Hindlimb muscle (tissue), 1 donor: ENCODE measurements at places on chromosomes 6 and 20.

DNA sequence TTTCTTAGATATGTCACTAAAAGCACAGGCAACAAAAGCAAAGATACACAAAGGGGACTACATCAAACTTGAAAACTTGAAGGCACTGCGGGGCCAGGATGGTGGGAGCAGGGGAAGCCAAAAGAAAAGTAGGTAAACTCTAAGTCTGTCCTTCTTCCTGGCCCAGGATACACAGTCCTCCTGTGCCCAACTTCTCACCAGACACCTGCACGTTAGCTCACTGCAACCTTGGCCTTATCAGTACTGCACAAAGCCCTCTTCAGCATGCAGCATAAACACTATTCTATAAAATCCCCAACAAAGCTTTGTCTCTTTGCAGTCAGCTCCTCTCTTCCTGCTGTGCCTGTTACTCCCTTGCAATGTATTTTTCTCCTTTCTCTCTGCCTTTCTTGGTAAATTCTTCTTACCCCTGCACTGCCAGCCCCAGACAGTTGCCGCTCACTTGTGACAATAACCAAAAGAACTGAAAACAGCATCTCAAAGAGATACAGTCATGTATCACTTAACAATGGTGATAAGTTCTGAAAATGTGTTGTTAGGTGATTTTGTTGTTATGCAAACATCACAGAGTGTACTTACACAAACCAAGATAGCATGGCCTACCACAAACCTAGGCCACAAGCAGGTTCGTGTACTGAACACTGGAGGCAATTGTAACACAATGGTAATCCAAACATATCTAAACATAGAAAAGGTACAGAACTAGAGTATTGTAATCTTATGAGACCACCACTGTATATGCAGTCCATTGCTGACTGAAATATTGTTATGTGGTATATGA is 51.2 kb downstream of the NINL start:
- no peak for DNase-seq

- DNase-seq, result no peak
These were observed 69.1 kb downstream of the FOXA2 start for GRCh38 chr20:22515264-22515663.

DNA sequence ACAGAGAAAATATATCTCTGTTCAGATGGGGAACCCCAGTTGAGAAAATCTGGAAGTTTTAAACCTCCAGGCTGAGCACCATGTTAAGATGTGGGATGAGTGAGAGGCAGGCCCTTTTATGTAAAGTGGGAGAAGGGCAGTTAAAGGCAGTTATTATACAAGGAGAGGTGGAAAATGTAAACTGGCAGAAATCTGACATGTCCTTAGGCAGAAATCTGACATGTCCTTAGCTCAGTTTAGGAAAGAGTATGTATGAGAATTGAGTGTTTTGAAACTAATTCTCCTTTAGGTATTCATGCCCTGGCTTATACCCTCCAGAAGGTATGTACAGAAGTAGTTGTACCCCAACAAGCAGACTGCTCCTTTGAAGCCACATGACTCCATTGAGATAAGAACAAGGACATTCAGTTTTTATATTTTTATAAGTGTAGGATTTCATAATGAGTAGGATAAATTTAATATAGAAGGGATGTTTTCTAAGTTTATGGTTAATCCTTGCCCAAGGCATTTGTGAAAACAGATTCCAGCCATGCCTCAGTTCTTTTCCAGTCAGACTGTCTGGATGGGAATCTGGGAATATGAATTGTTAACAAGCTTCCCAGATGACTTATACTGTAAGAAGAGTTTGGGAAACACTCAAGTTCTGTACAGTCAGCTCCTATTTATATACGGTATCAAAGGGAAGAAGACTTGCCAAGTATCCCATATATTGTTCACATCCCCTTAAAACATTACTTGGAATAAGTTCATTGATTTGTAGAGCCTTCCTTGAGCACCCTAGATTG is 87.7 kb downstream of the SCAND1 start:
- no peak for DNase-seq

DNA sequence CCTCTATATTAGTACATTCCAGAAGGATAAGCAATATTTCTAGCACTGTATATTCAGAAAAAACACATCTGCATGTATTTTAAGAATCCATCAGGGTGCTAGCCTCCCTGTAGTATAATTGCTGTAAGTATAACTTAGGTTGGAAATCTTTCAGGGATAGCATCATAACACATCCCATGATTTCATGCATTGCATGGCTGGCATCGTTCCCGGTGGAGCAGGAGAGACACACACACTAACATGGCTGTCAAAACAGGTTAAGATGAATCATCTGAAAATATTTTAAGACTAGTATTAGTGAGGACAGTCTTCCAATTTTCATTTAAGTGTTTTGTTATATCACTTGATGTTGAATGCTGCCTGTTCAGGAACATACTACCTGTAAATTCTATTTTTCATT is 32.1 kb upstream of the CENPW start:
- DNase-seq, result peak; percentile 78

DNA sequence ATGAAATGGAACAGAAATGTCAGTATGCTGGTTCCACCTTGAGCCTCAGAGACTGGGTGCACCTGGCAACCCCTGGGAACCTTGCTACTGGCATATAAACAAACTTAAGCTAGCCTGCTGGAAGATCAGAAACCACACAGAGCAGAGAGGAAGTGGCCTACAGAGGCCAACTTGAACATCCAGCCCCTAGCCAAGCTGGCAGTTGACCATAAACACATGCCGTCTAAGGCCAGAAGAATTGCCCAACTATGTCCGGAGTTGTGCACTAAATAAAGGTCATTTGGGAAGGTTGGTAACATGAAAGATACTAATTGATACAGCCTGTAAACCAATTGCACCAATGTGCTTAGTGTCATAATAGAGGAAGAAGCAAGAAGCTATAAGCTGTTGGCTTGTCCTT is 266.6 kb upstream of the BTBD3 start:
- DNase-seq, result no peak

GRCh38 chr20:18019068-18019467 is 38.6 kb downstream of the OVOL2 start:
- DNase-seq, result no peak

DNA sequence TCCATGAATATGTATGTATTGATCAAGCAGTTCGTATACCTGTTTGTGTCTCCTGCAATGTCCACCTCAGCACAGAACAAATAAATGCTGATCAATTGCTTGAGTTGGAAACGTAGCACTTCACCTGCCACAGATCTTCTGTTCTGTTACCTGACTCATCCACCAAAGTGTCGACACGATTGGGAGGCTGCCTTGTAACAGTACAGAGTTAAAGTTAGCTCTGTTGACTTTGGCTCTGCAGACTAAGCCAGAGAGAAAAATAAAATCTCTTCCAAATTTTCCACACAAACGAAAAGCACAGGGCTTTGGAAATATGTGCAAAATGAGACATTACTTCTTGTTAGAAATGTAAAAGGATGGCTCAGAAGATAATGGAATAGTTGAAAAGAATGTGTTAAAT is 245.4 kb downstream of the NRN1 start:
- no peak for DNase-seq

GRCh38 chr6:14799928-14800327 is 445.9 kb upstream of the JARID2 start:
- peak; percentile 69 for DNase-seq

DNA sequence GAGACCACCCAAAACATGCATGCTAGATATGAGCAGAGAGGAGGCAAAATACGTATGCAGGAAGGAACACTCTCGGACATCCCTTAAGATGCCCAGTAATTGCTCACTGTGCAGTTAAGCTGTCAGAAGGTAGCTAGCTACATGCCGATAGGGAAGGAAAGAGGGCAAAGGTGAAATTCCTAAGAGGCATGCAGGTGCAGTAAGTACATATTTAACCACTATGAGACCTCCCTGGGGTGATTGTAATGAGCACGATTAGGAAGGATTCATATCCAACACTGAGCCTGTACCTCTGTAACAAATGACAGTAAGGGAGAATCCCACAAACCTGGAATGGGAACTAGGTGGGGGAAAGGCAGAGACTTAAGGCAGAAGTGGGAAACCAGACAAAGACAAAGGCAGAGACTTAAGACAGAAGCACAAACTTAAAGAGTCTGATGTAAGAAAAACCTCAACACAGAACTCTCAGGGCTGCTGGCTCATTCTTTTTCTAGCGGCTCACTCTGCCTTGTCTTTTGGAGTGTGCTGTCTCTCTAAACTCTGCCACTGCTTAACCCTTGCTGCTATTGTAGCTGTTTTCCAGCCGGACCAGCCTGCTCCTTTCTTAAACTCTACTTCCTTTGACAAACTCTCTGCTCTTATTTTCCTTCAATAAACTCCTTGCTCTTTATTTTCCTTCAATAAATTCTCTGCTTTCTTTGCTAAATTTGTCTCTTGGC is 148.1 kb downstream of the UBE3D start:
- no peak for DNase-seq

GRCh38 chr6:112337209-112337638 is 9.9 kb upstream of the RFPL4B start:
- peak; percentile 85 for DNase-seq

GRCh38 chr20:47741669-47742608 is 43.3 kb downstream of the SULF2 start:
- DNase-seq, result no peak

DNA sequence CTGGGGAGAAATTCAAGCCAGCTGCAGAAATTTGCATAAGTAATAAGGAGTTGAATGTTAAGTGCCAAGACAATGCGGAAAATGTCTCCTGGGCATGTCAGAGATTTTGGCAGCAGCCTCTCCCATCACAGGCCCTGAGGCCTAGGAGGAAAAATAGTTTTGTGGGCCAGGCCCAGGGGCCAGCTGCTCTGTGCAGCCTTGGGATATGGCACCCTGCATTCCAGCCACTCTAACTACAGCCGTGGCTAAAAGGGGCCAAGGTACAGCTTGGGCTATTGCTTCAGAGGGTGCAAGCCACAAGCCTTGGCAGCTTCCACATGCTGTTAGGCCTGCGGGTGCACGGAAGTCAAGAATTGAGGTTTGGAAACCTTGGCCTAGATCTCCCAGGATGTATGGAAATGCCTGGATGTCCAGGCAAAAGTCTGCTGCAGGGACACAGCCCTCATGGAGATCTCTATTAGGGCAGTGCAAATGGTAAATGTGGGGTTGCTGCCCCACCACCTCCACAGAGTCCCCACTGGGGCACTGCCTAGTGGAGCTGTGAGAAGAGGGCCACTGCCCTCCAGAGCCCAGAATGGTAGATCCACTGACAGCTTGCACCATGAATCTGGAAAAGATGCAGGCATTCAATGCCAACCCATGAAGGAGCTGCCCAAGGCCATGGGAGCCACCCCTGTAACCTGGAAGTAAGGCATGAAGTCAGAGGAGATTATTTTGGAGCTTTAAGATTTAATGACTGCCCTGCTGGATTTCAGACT is 126.5 kb downstream of the DTNBP1 start:
- DNase-seq, result no peak

GRCh38 chr6:119848696-119849095 is 499.1 kb upstream of the MAN1A1 start:
- peak; percentile 19 for DNase-seq

DNA sequence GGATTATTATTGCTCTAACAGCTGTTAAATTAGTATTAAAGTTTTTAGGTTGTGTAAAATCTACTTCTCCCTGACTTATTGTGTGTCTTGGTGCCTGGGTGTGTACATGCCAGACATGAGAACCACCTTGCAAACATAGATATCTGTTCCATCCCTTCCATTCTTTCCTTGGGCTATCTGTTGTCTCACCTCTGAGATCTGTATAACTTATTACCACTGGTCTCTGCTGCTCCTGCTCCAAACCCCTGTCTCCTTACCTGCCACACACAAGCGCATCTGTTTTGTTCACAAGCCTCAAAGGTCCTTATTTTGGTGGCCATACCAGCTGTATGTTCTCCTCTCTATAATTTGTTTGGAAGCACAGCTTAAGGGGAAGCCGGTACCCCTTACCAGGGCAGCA is 2.5 kb downstream of the LRRC1 start:
- DNase-seq, result no peak

DNA sequence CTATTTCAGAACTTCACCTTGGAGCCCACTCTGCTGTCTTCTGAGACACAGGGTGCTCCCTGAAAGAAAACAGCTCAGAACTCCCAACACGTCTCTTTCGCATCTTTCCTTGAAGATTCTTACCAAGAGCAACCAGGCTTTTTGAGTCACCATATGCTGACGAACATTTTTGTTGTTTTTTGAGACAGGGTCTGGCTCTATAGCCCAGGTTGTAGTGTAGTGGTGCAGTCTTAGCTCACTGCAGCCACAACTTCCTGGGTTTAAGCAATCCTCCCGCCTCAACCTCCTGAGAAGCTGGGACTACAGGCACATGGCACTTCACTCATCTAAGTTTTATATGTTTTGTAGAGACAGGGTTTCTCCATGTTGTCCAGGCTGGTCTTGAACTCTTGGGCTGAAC is 68.5 kb downstream of the TRMT11 start:
- no peak for DNase-seq

- DNase-seq, result peak; percentile 17
These were observed 567 bp downstream of the HS3ST5 start for GRCh38 chr6:114342086-114342825.

DNA sequence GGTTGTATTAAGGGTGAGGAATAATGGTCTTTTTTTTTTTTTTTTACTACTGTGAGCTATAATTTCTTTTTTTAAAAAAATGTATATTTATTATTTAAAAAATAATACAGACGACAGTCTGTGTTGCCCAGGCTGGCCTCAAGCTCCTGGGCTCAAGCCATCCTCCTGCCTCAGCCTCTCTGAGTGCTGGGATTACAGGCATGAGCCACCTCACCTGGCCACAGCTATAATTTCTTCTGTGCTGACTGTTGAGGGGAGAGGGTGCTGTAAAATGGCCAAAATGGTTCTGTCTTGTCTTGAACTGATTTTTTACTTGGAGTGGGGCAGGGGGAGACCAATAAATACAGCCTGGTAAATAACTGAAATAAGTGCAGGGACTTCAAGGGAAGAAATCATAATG is 3.6 kb downstream of the SRSF3 start:
- DNase-seq, result no peak
